D341Med (cell line): ENCODE measurements at places on chromosomes 13 and 19.

GRCh38 chr13:40756042-40756441 lies 14.9 kb downstream of the MRPS31 start:
- DNase-seq, result no peak

- no peak for DNase-seq
Measured at GRCh38 chr13:21541980-21542379, 62.0 kb downstream of the MICU2 start.

DNA sequence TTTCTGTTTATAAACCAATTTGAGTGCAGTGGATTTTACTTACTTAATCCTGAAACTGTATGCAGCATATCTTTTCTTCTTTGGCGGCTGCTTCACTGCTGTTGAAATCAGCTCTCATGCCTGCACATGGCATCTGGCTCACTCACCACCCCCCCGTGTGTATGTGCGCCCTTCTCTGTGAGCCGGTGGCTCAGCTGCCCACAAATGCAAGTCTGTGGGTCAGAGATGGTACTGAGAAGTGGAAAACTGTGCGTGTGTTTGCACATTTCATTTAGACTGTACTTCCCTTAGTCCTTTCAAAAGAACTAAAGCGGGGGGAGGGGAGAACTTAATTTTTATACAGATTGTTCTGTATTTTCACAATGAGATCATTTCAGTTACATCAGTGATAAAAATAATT lies 307.6 kb downstream of the SHISA2 start:
- no peak for DNase-seq

GRCh38 chr13:97221046-97221445 lies 1.1 kb upstream of the MBNL2 start:
- DNase-seq, result no peak

DNA sequence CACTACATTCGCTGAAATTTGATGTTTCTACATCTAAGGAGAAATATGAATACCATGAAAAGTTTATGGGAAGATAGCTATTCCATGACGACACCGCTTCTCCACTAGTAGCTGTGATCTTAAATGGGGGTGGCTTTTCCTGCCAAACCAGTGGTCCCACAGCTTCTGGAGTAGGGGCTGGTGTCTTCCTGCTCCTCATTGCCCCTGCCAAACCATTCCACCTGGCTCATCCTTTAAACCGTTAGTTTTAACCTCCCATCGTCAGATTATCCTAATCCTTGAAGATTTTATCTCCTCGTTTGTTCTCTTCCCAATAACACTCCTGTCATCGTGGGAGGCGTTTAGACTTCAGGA lies 568 bp upstream of the ZNF230 start:
- peak; percentile 36 for DNase-seq

- DNase-seq, result no peak
Measured at GRCh38 chr19:5624018-5624663, 1.3 kb downstream of the SAFB start.

GRCh38 chr13:48253849-48254248 lies 20.8 kb downstream of the ITM2B start:
- DNase-seq, result no peak

- DNase-seq, result no peak
Measured at GRCh38 chr19:17073869-17074633, 1.2 kb downstream of the HAUS8 start.
